Forelimb muscle (tissue), 1 donor: ENCODE measurements at places on chromosomes 5 and 9. TPM values are rescaled to one million over a fixed set of nuclear protein-coding genes. Genes with fewer than 3 reads are reported as not detected.

DNA sequence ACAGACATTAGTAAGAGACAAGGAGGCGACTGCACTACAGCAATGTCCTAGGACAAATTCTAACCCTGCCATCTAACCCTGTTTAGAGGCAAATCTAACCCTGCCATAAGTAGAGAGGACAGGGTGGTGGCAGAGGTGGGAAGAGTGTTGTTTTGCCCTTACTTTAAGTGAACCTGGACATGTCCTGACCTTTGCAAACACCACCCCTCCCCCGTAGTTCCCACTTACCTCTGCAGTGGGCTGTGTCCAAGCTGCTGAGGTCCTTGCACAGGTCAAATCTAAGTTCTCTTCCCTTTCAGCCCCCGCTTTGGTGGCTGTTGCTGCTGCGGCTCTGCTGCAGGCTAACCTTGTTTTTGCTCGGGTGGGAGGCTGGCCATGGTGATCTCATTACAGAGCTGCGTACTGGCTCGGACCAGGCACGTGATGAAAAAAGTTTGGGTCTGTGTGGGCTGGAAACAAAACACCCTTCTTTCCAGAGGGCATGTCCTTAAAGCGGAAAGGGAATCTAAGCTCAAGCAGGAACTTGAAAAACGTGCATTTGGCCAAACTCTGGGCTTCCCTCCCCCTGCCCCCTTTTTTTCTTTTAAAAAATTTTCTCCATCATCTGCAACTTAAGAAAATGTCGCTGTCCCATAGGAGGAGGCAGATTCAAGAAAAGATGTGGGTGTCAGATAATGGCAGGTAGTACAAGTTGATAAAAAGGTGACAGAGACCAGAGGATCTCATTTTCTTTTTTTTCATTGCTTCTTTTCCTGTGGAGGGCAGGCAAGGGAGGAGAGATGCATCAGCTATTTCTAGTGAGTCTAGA is at the start of gene FAXDC2:
FAXDC2 (minus strand) TSS at position 349 of the 808 bp plus-strand sequence. CDS start 12,425 bp downstream, outside the sequence.
- peak; percentile 88 for DNase-seq

DNA sequence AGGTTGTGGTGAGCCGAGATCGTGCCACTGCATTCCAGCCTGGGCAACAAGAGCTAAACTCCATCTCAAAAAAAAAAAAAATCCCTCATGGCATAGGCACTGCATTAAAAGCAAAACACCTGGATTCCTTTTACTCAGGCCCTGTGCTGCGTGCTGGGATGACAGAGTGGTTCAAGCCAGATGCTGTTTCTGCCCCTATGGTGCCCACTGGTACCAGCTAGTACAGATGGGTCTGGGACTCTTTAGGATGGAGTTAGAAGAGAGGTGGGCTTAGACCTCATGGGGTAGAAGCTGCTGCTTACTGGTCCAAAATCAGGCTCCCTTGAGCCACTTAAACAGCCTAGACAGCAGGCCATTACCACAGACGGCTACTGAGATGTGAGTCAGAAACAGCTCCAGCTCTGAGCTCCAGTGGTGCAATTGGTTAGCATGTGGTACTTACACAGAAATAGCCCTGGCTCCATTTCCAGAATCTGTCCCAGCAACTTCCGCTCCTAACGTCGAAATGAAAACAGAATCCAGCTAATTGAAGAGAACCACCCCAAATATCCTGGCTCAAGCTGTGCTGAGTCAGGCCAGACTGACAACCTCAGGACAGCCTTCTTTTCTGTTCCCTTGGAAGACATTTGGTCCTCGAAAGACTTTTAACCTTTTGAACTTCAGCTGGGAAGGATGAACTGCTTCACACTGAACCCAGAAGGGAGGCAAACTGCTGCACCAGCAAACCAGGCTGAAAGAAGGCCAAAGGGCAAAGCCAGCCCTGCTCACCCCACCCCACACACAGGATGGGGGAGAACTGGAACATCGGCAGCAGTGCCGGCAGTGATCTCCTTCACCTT is 15.5 kb downstream of the C5orf15 start:
- DNase-seq = no peak

Gene ACTBL2
- polyA plus RNA-seq = not detected

DNA sequence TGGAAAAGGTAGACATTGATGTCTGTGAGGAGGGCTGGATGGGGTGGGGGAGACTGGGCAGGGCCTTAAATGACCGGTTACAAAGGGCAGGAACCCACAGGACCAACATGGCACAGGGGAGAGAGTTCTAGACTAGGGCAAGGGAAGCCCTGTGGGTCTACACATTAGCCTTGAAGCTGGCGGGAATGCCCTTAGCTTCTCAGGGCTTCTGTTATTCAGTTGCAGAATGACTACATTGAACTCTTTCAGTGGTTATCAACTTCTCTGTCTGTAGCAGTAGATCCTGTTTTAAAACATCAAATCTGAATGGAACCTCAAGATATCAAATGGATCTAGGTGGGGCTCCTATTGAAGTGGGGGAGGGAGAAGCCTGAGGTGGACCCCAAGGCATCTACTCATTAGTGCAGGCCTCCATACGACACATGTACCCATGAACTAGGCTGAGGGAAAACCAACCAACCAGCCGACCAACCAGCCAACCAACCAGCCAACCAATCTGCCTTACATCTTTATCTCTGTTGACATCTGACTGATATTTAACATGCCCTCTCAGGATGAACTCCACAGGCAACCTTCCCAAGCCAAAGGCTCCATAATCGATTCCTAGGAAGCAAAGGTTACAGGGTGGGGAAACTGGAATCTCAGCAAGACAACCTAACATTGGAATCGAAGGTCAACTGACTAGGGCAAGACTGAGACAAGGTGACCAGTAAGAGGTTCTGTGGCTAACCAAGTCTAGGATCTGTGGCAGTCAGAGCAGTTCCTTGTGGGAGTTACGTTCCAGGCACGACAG is 48.3 kb downstream of the DAP start:
- no peak for DNase-seq

DNA sequence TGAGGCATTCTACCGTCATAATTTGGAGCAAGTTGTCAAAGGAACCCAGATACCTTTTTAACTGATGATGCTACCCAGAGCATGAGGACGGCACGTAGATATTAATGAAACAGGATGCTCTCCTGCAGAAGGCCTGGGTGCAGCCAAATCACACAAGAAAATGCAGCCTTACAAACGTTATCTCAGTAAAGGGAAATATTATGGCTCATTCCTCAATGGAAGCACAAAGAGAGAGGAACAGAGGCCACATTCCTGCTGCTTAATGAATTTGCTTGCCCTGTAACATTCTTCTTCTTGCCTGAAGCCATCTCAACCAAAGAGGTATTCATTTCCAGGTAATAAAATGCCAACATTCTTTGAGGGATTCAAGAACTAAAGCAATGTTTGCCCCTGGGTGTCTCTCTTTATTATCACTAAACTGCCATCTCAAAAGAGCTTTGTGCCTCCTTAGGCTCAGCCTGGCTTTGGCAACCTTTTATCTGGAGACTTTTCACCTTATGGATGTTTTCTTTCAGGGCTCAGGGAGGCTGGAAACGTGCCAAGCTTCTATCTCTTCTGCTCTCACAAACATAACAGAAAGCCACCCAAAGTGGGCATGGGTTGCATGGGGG is 92.9 kb downstream of the TNC start:
- DNase-seq = no peak

GRCh38 chr5:14464096-14464495 is 117.5 kb upstream of the OTULINL start:
- DNase-seq = no peak

DNA sequence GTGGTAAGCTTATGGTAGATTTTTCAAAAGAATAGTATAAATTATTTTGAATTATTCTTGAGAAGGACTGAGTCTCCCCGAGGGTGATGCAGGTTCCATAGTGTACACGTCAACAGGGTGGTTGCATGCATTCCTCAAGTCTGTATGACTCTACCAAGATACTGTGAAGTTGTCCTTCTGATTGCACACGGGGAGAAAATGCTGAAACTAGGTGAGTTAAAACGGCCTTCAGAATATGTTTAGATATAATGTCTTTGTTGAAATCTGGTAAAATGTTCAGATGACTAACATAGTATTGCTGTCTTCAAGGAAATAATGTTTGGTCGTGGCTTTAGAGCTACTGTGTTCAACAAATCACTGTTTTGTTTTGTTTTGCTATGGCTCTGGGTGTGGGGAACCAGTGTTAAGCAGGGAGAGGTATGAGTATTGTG is 22.4 kb upstream of the TNFAIP8 start:
- no peak for DNase-seq

GRCh38 chr5:95296291-95296690 is 11.4 kb upstream of the MCTP1 start:
- DNase-seq = no peak

GRCh38 chr5:153896701-153897100 is 142.0 kb downstream of the FAM114A2 start:
- no peak for DNase-seq

- no peak for DNase-seq
Measured at GRCh38 chr5:87022415-87022814, 245.3 kb upstream of the RASA1 start.

GRCh38 chr9:128419061-128419925 is 1.4 kb upstream of the CERCAM start:
- no peak for DNase-seq

DNA sequence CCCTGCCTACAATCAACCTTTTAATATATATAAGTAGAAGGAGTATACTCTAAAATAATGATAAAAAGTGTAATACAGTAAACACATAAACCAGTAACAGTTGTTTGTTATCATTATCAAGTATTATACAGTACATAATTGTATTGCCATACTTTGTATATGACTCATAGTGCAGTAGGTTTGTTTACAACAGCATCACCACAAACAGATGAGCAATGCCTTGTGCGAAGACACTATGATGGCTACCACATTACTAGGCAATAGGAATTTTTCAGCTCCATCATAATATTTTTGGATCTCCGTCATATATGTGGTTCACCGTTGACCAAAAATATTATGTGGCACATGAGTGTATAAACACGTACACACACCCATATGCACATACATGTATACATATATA is 69.7 kb upstream of the APC start:
- DNase-seq = no peak

Gene PCDHB5
- 3.8 TPM for polyA plus RNA-seq

GRCh38 chr9:16869882-16870595 is 431 bp downstream of the BNC2 start:
- DNase-seq = no peak

GRCh38 chr9:127185931-127186781 is 63.7 kb upstream of the ANGPTL2 start:
- DNase-seq = peak; percentile 93

Gene ELP1
- polyA plus RNA-seq = 32.7 TPM

- DNase-seq = no peak
Measured at GRCh38 chr9:12759761-12760160, 15.1 kb upstream of the LURAP1L start.

Gene GFI1B
- polyA plus RNA-seq = 0.39 TPM

Gene SPAAR
- polyA plus RNA-seq = 2.2 TPM

Gene GLRX
- polyA plus RNA-seq = 11.3 TPM

Gene RAPGEF6
- 9.5 TPM for polyA plus RNA-seq

DNA sequence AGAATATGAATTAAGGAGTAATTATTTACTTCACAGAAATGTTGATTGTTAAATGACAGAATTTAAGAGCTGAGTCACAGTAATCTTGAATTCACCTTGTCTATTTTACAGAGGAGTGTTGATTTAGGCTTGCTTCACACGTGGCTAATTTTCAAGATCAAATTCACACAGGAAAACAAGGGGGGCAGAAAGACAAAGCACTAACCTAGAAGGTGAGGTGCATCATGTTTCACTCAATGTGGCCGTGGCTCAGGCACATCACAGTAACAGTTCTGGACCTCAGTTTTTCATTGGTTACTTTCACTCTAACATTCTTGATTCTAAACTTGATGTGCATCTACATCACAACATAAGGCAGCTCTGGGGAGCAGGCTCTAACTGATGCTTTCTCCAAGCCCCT is 69.6 kb upstream of the GNAQ start:
- no peak for DNase-seq

DNA sequence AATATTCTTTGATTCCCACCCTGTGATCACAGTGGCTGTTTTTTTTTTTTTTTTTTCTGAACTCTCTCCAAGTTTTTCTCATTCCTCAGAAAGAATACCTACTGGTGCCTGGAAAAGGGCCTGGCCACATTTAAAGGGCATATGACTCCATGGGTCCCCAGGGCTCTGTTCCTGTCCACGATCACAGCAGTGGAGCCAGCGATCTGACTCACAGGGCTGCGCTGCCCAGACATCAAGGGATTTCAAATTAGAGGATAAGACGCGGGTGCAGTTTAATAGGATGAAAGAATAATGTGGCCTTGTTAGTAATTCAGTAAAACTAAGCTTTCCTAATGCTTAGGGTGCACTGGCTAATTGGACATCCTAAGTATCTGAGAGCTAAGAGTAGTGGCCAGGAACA is 175.1 kb upstream of the MSX2 start:
- DNase-seq = no peak
